NCI-H2107 (cell line): ENCODE measurements at places on chromosomes 12 and 14.

GRCh38 chr12:104619305-104619704 lies 162.6 kb downstream of the CHST11 start:
- no peak for DNase-seq

GRCh38 chr12:69844836-69845235 lies 19.8 kb downstream of the MYRFL start:
- no peak for DNase-seq

DNA sequence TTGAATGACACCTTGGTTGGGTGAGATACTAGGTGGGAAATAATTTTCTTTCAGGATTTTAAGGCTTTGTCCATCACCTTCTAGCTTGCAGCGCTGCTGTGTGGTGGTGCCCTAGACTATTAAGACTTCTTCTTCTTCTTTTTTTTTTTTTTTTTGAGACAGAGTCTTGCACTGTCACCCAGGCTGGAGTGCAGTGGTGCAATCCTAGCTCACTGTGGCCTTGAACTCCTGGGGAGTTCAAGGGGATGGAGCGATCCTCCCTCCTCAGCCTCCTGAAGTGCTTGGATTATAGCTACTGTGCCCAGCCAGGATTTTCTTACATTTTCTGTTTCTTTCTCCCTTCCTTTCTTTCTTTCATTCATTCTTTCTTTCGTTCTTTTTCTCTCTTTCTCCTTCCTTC lies 10.3 kb upstream of the MTA1 start:
- no peak for DNase-seq

GRCh38 chr12:503111-503761 lies 43.5 kb downstream of the B4GALNT3 start:
- peak; percentile 33 for DNase-seq

DNA sequence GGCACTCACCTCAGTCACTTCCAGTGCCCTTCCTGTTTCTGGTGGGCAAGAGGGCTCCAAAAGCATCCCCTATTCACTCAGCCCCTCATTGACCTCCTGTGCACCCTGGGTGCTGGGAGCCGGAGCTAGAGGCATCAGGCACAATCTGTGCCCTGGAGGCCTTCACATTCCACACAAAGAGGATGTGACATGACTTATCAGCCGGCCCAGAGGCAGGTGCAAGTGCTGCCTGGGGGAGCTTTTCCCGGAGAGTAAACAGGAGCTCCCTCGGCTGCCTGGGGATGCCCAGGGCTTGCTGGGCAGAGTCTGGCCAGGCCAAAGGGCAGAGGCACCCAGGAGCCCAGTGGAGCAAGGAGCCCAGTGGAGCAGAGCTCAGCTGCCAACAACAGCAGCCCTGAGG lies 64.5 kb downstream of the BCL11B start:
- no peak for DNase-seq

DNA sequence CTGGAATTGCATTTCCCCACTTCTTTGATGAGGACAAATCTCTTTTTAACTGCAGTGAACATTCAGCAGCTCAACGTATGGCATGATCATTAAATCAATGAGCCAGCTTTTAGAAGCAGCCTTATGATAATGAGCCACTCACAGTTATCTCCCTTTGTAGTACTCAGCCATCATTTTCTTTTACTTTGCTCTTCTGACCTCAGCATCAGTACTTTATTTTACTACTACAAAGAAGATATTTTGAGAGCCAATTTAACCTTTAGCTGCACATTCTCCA lies 250.0 kb upstream of the CLEC14A start:
- DNase-seq: no peak

- DNase-seq: no peak
Measured at GRCh38 chr14:87108726-87109125, 884.3 kb downstream of the GALC start.

- peak; percentile 61 for DNase-seq
Measured at GRCh38 chr14:61644834-61645233, 50.5 kb upstream of the HIF1A start.

- no peak for DNase-seq
Measured at GRCh38 chr14:96581026-96581425, 78.8 kb downstream of the PAPOLA start.

- DNase-seq: peak; percentile 83
Measured at GRCh38 chr14:101707068-101707842, 54.3 kb upstream of the PPP2R5C start.

- no peak for DNase-seq
Measured at GRCh38 chr12:124412646-124413015, 117.7 kb downstream of the RFLNA start.

- no peak for DNase-seq
Measured at GRCh38 chr12:104105461-104105860, 32.5 kb downstream of the NFYB start.

- no peak for DNase-seq
Measured at GRCh38 chr14:32039401-32040030, 37.6 kb upstream of the ARHGAP5 start.

- DNase-seq: no peak
Measured at GRCh38 chr12:92253301-92253700, 107.7 kb upstream of the BTG1 start.

GRCh38 chr12:2796187-2796666 lies 1.5 kb downstream of the FKBP4 start:
- DNase-seq: no peak

- no peak for DNase-seq
Measured at GRCh38 chr12:126369487-126370463, 1304.5 kb downstream of the AACS start.

GRCh38 chr14:93309427-93309966 lies 23.3 kb downstream of the BTBD7 start:
- no peak for DNase-seq

- peak; percentile 60 for DNase-seq
Measured at GRCh38 chr12:124898200-124898922, 16.1 kb downstream of the UBC start.

- DNase-seq: no peak
Measured at GRCh38 chr14:76424359-76424758, 48.4 kb downstream of the ESRRB start.

DNA sequence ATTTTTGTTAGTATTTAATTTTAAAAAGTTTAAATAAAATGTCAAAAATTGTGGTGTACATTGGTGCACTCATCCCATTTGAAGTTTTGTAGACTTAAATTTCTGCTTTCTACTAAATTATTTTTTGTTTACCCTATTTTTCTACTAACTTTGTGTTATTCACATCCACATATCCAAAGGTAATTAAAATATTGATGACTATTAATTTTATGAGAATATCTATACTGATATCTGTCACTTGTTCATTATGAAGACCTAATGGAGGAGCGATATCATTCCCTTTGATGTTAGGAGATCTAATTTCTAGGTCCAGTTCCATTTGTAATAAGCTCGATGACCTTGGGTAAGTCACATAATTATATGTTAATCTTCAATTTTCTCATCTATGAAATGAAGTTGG lies 325.7 kb upstream of the STXBP6 start:
- no peak for DNase-seq

DNA sequence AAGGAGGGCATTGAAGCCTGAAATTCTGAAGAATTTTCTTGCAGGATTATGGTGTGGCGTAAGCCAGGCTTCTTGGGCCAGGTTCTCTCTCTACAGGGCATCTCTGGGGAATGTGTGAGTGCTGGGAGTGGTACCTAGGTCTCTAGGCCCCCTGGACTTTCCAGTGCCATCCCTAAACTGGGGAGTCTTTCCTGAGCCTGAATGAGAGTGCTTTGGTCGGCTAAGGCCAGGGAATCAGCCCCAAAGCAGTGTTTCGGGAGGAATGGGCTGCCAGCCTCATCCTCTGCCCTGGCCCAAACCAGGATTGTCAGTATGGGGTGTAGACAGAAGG lies 93.9 kb downstream of the CALM1 start:
- no peak for DNase-seq

DNA sequence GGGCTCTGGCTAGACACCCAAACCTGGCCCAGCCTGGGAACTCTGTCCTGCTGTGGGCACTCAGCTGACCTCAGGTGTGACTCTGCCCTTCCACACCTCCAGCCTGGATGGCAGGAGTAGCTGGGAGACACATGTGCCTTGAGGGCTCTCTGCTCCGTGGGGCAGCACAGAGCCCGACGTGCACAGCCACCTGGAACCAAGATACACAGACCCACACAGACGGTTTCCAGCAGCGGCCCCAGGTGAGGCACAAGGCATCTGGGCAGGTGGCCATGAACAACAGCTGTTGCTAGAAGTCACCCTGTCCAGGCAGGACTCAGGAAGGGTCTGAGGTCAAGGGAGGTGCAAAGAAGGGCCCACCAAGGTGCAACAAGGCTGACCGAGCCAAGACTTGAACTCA lies 5.9 kb downstream of the DEGS2 start:
- no peak for DNase-seq

DNA sequence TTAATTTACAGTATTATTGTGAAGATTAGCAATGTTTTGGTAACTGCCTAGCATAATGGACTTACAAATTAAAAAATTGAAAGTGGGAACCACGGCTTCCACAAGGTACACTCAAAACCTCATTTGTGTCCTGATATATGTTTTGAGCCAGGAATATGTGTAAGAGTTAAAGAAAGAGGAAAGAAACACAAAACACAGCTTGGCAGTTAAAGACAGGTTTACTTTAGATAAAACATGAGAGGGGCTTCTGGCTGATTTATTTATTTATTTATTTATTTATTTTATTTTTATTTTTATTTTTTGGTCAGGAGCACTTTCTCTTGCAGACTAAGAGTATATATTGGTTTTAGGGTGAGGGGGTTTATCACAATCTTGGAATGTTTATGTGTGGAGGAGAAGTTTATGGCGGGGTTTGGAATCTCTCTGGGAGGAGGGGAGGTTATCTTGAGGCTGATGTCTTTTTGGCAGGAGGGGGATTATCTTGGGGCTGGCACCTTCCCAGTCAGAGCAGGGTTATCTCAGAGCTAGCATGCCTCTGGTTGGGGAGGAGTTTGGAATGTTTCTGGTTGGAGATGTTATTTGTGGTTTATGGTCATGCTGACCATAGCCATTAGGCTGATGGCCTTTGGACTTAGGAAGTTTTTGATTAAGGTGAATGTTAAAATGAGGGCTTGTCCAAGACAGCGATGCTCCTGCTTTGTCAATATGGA lies 436.7 kb downstream of the DAD1 start:
- DNase-seq: no peak

DNA sequence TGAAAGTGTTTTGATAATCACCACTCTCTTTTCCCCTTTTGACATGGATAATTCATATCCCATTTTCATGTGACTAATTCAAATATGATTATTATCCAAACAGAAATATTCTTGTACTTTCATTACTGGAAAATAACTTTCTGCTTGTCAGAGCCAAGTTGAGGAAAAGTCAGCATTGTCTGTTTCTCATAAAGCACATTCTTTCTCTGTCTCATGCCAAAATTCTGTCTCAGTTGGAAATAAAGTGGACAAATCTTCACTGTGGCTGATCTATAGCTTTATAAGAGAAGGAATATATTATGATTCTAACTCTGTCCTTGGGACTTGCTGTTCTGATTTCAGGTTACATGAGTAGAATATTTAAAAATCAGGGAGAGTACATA lies 22.7 kb upstream of the PRICKLE1 start:
- no peak for DNase-seq

DNA sequence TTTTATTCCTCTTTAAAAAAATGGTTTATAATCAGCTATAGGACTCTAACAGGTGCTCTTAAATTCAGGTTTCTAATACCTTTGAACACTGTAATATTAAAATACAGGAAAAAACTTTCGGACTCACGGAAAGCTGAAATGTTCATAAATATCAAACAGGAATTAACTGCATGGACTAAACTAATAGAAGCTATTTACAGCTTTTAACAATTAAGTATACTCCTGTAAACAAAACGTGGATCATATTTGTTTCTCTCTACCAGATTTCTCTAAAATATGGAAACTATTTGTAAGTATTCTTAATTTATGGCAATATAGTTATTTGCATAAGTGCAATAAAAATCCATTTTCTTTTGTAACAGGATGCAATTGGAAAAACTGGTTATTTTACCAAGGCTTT lies 108.9 kb upstream of the RESF1 start:
- no peak for DNase-seq

- no peak for DNase-seq
Measured at GRCh38 chr14:32693114-32693513, 245.6 kb upstream of the NPAS3 start.

DNA sequence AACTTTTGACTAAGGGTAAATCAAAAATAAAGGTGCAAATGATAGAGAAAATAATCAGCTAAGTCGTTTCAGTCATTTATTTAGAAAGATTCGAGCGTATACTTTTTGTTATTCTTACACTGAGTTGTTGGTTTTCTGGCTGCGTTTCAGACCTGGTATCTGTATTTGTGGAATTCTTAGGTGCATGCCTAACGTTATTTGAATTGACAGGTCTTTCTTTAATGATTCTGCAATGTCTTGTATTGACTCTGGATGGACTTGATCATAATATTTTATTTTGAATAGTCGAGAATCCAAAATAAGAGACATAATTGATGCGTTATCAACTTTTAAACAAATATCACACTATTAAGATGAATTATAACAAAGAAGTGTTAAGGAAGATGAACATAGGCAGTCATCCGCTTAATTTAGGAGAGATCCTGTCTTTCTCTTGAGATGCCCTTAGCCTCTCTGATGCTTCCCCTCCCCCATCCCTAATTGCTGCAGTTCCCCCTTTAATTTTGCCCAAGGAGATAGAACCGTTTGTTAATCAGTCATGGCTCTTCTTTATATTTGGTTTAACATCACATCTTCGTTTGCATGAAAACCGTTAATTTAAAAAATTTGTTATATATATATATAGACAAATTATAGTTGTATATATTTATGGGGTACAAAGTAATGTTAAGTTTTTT lies 1.8 kb downstream of the ALX1 start:
- no peak for DNase-seq

DNA sequence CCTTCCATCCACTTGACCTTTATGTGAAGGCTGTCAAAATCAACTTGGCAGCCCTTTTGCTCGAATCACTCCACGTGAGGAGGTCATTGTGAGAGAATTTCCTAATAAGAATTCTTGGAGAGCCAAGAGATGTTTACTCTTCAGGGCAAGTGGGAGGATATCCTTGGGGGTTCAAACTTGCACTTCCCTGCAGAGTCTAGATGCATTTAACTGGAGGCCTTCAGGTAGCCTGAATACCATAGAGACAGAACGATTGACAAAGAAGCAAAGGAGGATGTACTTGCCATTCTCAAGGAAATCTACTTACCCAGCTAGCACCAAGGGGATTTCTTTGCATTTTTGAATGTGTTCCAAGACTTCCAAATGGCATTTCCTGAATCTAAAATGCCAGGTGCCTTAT lies 1702.6 kb upstream of the FLRT2 start:
- no peak for DNase-seq

GRCh38 chr14:64860039-64860438 lies 19.7 kb downstream of the SPTB start:
- no peak for DNase-seq

GRCh38 chr14:50233166-50233950 lies 2.0 kb upstream of the SOS2 start:
- peak; percentile 12 for DNase-seq

GRCh38 chr14:51939755-51940301 lies 49.5 kb upstream of the RTRAF start:
- no peak for DNase-seq

DNA sequence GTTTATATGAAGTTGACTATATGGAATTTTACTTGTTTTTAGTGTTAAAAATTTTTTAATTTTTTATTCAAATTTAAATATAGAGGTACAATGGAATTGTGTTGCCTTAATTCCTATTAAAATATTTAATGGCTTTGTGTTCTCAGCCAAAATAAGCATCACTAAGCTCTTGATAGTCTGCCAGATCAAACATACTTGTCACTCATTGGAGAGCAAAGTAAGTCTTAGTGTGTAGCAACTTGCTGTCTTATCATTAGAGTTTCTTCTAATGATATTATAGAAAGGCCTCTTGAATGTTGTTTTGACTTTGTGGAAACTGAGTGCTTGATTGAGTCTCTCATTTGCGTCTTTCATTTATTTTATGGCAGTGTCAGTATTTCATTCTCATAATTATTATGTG lies 10.7 kb downstream of the SFSWAP start:
- DNase-seq: no peak
